Forelimb muscle (tissue), 1 donor: ENCODE measurements at places on chromosomes 4 and X.
A peak's percentile ranks its signal among the peaks of the same experiment; 100 is the strongest.

DNA sequence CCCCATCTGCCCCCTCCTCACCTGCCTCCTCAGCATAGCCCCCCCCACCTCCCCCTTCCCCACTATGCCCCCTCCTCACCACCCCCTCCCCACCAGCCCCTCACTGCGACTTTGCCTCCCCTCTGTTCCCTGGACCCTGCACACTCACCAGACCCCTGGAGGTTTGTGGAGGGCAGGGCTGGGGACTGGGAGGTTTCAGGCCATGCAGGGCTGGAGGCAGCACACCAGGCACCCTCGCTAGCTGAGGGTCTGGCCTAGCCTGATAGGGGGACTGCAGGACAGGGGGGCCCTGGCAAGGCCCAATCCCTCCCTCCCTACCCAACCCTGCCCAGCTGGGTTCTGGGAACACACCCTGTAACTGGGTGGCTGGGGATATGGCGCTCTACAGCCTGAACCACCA, 28.0 kb downstream of the TACC3 start:
- no peak for DNase-seq

GRCh38 chr4:95170176-95170575, 378.6 kb downstream of the UNC5C start:
- DNase-seq, result no peak

DNA sequence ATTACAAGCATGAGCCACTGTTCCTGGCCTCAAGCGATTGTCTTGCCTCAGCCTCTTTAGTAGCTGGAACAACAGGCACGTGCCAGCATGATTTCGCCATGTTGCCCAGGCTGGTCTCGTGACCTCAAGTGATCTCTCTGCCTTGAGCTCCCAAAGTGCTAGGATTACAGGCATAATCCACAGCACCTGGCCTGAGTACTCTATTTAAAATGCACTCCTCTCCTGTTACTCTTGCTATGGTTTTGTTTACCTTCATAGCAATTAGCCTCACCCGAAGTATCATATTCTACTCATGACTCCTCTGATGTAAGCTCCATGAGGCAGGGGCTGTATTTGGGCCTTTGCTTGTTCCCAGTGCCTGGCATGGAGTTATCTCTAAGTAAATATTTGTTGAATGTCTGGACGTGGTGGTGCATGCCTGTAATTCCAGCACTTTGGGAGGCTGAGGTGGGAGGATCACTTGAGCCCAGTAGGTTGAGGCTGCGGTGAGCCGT, 92.5 kb upstream of the SLC34A2 start:
- DNase-seq, result no peak

- DNase-seq, result no peak
Observed at GRCh38 chr4:163598028-163598427, 103.5 kb downstream of the TMA16 start.

GRCh38 chrX:16873106-16873505, 2.9 kb upstream of the RBBP7 start:
- DNase-seq, result no peak

DNA sequence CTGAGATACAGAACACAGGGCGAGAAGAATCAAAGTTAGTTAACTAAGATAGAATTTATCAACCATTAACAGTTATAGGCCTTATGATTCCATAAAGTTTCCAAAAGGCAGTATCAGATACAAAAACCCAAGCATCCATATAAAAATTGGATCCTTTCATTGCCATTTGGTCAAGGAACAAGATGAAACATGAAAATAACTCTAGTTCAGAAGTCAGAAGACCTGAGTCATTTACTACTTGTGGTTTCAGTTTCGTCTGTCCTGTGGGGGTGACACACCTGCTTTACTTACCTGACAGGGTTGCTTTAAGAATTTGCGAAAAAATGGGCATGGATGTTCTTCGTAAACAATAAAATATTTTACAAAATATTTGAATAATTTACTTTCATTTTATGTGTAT, 130.8 kb downstream of the ANAPC10 start:
- no peak for DNase-seq

DNA sequence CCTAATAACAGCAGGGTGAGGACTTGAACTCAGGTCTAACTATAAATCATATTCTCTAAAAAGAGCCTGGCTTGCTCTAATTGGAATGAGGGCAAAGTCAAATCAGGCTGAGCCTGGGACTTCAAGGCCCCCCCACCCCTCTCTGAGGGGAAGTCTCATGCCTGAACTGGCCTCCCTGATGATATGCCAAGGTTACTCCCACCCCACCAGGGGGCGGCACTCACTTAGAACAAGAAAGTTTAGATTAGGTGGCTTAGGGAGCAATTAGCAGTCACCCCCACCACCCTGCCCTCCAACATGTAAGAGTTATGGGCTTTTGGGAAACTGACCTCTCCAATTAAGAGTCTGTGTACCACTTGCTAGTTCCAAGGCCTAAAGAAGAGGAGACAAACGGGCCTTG, 2.7 kb downstream of the FOXO4 start:
- no peak for DNase-seq

DNA sequence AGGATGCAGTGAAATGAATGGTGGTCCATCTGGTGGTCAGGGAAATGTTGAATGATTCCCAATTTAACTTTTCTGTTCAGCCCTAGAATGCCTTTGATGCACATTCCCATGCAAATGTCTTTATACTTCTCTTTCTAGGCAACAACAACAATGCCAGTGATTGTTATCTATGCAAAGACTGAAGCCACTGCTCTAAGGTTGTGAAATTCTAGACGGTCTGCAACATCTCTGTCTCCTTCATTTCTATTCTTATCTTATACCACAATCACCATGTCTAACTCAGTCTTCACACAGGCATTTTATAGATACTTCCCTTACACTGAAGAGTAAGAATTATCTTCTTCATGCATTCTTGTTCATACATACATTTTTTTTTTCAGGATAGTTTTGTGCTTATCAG, 84.5 kb downstream of the HPGD start:
- no peak for DNase-seq

- DNase-seq, result peak; percentile 11
Observed at GRCh38 chrX:81377329-81377728, 175.4 kb downstream of the SH3BGRL start.

DNA sequence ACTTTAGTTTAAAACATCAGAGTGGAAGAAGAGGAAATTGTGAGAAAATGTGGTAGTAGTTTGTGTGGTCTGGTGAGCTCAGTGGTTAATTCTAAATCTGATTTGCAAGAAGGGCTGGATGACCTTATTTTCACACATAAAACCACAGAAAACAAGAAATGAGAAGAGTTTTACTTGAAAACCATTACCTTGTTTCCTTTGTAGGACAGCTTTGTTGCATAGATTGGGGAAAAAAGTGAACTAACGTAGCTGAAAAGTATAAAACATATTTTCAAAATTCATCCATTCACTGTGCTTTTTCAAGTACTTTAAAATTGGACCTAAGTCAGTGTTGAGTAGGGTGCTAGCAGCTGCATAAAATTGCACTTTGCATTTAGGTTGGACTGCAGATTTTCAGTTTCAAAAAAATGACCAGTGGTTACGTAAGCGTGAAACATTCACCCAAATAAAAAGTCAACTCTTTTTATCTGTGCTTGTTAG, 211.3 kb downstream of the ARHGAP10 start:
- DNase-seq, result no peak

GRCh38 chrX:115367455-115367854, 77.9 kb downstream of the LUZP4 start:
- no peak for DNase-seq

- DNase-seq, result no peak
Observed at GRCh38 chrX:55011294-55011693, 11.1 kb downstream of the APEX2 start.

DNA sequence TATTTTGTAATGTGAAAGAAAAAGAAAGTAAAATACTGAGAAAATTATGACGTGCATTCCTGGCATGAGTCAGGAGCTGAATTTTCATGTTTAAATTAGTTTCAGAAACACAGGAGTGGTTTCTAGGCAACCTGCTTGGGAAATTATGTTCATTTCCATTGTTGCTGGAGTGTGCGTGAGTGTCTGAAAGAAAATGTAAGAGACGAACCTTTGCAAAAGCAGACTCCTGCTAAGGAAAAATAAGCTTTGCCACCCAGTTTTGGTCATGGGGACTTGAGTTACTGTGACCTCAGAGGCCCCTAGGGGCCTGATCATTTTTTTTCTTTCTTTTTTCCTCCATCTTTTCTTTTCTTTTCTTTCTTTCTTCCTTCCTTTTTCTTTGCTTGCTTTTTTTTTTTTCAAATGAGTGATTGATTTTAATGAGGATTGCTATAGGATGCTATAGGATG, 18.8 kb upstream of the CHRNA9 start:
- DNase-seq, result peak; percentile 88

GRCh38 chr4:126583509-126583908, 1049.2 kb upstream of the INTU start:
- DNase-seq, result no peak

GRCh38 chr4:183636503-183636902, 22.5 kb downstream of the RWDD4 start:
- no peak for DNase-seq

- DNase-seq, result no peak
Observed at GRCh38 chr4:121375262-121375661, 5.6 kb downstream of the QRFPR start.

- no peak for DNase-seq
Observed at GRCh38 chr4:79308137-79308536, 17.7 kb downstream of the NAA11 start.

GRCh38 chr4:138405466-138405891, 163.3 kb upstream of the SLC7A11 start:
- no peak for DNase-seq
